HL-60 (cell line): ENCODE measurements at places on chromosomes 11 and 22.

DNA sequence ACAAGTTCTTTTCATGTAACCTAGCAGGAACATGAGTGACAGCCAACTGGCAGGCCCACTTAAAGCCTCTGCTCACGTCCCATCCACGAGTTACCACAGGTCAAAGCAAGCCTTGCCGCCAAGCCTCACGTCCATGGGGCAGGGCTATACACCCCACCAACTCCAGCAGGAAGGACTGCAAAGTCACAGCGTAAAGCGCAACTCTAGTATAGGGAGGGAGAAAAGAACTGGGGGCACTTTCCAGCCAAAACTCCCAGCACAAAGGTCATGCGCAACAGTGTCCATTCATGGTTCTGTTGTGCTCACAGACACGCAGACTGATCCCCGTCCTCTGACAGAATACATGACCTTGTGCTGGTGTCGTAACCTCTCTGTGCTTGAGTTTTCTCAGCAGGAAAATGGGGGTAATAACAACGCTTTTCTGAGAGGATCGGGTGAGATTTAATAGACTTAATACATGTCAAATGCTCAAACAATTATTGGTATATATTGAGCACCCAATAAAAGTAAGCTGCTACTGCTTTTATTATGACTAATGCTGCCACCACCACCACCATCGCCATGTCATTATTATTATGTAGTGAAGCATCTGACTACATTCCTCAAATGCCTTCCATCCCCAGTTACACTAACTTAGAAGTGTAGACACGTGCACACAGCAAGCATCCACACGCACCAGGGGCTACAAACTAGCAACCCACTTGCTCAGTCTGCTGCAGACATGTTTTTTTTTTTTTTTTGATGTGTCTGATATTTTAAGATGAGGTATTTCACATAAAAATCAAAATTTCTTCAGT lies 104.4 kb upstream of the PARVA start:
- no peak for DNase-seq

- DNase-seq, result no peak
These were observed 284.7 kb downstream of the MIAT start for GRCh38 chr22:26941896-26942636.

DNA sequence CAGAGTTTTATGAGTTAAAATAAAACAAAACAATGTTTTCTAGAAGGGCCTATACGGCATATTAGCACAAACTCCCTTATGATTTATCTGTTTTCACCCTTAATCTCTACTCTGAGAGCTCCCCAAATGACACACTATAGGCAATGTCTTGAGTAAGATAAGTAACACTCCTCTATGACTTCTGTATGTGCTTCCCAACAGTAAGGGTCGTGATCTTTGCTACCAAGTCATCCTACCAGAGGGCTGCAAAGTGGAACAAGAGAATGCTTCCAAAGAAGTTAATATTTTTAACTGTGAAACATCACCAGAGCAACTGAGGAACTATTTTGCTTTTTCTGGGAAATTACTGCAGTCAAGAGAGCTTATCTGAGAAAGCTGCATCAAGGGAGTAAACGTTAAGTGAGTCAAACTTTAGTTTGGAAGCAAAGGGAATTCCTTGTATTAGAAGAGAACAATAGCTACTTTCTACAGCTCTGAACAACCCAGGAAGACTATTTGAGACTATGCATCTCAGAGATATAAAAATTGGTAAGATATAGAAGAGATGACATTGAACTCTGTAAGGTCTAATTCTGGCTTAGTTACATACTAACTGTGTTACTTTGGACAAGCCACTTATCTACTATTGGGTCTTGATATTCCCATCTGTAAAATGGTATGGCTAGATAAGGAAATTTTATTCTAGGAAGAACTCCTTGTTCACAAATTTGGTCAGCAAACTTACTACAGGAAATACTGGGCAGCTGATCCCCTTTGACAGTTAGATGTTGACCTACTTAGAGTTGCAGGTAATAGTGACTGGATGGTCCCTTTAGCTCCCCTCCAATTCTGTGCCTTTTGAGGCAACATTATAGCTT lies 43.7 kb upstream of the CCDC34 start:
- DNase-seq, result no peak

DNA sequence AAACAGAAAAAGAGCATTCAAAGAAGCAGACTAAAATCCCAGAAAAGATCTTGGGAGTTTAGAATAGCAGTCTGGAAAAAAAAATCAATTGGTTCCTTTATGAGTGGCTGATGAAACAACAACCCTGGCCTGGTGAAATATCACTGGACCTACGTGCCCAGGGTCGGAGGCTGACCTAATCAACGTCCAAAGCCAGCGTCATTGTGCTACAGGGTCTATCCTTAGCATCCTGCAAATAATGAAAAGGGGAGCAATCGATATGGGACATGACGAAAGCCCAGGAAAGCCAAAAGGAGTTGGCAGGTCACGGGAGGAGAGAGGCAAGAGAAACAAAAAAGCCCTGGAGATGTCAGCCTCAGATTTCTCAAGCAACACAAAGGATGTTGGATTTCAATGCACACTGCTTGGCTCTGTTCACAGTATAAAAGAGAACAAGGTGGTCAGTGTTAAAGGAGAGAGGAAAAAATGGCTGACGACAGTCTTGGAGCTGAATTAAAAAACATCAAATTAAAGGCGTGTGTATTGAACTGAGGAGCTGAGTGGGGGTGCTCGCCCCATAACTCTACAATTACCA lies 148.8 kb downstream of the BLID start:
- no peak for DNase-seq

- no peak for DNase-seq
These were observed 11.7 kb upstream of the FXYD6 start for GRCh38 chr11:117888139-117888566.

- no peak for DNase-seq
These were observed 183.9 kb downstream of the KIRREL3 start for GRCh38 chr11:126816645-126817044.

DNA sequence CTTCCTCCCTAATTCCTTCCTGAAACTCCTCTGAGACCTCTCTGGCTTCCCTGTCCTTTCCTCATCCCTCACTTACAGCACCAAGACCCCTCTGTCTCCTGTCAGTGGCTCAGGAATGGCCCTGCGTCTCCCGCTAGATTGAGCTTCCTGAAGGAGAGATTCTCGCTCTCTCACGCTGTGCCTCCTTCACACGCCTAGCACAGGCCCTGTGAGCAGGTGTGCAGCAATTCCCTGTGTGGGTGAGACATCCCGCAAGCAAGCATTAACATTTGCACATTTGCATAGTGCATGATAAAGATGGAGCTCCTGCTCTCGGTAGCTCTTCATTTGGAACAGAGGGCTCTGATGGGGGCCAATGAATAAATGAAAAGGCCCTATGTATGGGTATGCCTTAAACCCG lies 159.8 kb downstream of the ADAMTS15 start:
- DNase-seq, result no peak

DNA sequence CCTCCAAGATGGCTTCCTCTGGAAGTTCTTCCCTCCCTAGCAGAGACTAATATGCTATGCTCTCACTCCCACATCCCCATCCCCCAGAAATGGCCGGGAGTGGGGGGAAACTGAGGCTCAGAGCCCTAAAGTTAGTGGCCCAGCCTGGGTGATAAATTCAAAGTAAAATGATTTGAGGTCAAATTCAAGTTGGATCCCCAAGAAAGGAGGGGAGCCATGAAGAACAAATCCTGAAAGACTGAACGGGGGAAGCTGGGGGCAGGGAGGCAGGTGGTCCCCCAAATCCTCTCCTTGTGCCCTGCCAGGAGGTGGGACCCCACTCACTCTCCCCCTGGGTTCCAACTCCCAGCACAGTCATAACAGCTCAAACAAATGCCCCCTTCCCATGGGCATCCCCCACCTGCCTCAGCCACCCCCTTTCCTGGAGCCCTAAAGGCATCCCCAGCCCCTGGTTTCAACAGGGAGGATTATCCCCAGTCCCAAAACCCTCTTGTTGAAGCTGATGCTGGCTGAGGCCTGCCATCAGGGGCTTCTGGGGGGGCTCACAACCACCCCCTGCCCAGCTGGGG lies 1.1 kb downstream of the CBX6 start:
- DNase-seq, result no peak

GRCh38 chr22:48923165-48923865 lies 904.4 kb downstream of the BRD1 start:
- DNase-seq, result no peak

- DNase-seq, result no peak
These were observed 159.7 kb downstream of the DDX10 start for GRCh38 chr11:108824545-108824944.
